ENCODE measurements at places on chromosomes 13 and 19. TPM values are rescaled to one million over a fixed set of nuclear protein-coding genes. Genes with fewer than 3 reads are reported as not detected.

NOVA2 gene
- total RNA-seq: 15.9 TPM

UBE2L5 gene
- total RNA-seq: 0.92 TPM

PRKCG gene
- 5.8 TPM for total RNA-seq

MEIOSIN gene
- not detected for total RNA-seq

ZNF547 gene
- total RNA-seq: 7.8 TPM

VSTM2B gene
- total RNA-seq: 9.9 TPM

All from diencephalon (tissue), 1 donor.